ENCODE measurements at places on chromosomes 3 and 15.

DNA sequence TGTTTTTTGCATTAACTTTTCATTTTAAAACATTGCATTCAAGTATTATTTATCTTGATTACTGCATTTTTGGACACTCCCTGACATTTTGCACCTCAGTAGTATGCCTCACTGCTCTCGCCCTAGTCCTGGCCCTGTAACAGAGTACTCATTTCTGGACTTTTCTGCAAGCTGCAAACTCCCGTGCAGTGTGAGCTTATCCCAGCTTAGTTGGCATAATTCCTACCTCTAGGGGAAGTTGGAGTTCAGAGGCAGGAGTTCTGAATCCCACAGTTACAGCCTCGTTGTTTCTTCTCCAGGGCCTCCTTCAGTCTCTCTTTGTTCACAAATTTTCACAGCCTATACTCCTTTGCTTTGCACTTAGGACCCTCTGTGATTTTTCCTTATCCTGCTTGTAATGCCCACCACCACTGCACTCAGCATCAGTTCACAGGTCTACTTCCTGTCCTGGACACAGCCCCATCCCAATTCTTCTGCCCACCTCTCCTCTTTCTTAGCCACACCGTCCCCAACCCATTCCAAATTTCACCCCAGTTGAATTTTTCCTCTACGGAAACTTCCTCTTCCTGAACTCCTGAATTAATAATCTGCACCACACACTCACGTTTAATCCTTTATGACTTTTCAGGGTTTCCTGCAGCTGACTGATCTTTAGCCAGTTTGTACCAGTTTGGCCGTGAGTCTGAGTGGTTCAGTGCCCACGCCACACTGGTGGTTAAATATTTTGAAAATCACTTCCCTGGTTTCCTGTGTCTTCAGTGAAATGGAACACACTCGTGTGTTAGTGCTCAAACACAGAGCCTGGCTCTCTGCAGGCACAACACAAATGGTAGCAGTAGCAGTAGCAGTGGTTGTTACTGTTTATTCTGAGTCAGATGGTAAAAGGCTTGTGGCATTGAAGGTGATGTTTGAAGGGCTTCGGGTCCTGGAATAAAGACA, 6.3 kb upstream of the CTSH start:
- H3K36me3 ChIP-seq: no peaks in the 10 kb centered on the region
- no peak for DNase-seq
- no peak overlapping the region for H3K27ac ChIP-seq
- no peak overlapping the region for H3K4me3 ChIP-seq

- H3K4me1 ChIP-seq: peaks cover 18% of the 10 kb centered on the region
- no peak overlapping the region for H3K27ac ChIP-seq
- no peak for DNase-seq
- H3K4me3 ChIP-seq: no peak overlapping the region
- no peaks in the 10 kb centered on the region for H3K27me3 ChIP-seq
- H3K36me3 ChIP-seq: no peaks in the 10 kb centered on the region
Observed at GRCh38 chr3:25262322-25262721, 165.7 kb upstream of the RARB start.

GRCh38 chr3:148532326-148532725, 165.4 kb upstream of the AGTR1 start:
- H3K4me3 ChIP-seq: no peak overlapping the region
- no peaks in the 10 kb centered on the region for H3K36me3 ChIP-seq
- H3K27ac ChIP-seq: no peak overlapping the region
- H3K27me3 ChIP-seq: no peaks in the 10 kb centered on the region
- H3K4me1 ChIP-seq: no peaks in the 10 kb centered on the region

GRCh38 chr3:196193133-196193735, 18.0 kb downstream of the ZDHHC19 start:
- no peaks in the 10 kb centered on the region for H3K36me3 ChIP-seq
- no peak overlapping the region for H3K4me3 ChIP-seq
- peak overlapping the region; percentile 51 for H3K27ac ChIP-seq
- DNase-seq: no peak
- H3K27me3 ChIP-seq: no peaks in the 10 kb centered on the region
